ENCODE measurements at places on chromosomes 11 and 22. TPM values are rescaled to one million over a fixed set of nuclear protein-coding genes. Genes with fewer than 3 reads are reported as not detected.

DNA sequence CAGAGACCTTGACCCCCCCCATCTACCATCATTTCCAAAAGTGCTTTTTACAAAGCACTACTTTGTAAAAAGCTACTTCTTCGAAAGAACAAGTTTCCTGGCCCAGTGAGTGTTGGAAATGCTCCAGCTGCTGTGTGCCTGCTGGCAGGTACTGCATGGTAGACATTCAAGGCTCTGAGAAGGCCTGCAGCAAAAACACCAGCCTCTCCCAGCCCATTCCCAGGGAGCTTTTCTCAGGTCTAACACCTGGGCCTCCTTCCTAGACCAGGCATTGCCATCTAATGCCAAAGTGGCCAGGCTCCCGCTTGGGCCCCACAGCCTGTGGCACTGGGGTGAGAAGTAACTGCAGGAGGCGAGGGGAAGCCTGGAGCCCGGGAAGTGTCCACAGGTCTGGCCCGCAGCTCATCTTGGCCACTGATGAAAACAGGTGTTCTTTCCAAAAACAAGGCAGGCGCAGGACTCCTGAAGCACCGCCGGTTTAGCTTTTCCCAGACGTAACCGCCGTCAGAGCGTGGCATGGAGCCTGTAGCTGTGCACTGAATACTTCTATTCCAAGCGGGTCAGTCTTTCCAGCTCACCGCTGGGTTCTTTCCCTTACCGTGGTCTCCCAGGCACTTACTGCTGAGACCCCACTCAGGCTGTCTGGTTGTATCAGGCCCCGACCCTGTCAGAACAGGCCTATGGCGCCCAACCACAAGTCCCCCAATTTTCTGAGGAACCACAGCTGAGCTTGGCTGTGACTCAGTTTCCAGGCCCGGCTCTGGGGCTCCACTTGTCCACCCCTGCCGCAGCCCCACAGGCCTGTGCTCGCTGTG is 1.2 kb upstream of the TCIRG1 start:
- peaks cover 24% of the 10 kb centered on the region for H3K4me1 ChIP-seq
- DNase-seq = no peak
- H3K27ac ChIP-seq = peak overlapping the region; percentile 43
- H3K36me3 ChIP-seq = no peaks in the 10 kb centered on the region

DNA sequence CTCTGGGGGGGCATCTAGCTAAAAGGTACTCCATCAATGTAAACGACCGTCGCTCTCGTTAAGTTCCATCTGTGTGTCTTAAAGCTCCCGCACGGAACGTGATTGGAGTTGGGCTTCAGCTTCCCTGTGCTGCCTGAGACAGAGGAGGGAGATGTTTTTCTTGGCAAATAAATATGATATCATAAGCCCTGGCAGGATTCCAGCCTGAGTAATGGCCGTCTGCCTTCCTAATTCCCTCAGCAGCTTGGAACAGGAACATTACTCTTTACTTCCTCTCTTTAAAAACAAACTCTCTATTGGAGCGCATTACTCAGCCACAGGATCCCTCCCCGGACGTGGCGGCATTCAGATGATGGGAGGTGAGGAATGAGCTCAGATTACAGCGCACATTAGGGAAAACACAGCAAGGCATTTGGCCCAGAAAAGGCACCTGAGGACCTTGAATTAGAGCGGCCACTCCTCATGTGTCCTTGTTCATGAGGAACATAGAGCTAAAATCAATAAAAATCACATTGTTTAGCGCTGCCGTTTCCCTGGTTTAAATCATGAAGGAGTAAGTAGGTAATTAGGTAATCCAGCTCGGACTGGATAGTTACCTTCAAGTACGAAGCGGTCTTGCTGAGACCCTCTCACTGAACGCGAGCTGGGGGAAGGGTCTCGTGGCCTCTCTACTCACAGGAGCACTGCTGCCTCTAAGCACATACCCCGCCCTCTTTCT is 230.4 kb downstream of the ST3GAL4 start:
- no peak overlapping the region for H3K27ac ChIP-seq
- no peaks in the 10 kb centered on the region for H3K36me3 ChIP-seq
- no peaks in the 10 kb centered on the region for H3K4me1 ChIP-seq
- H3K4me3 ChIP-seq = no peak overlapping the region

- H3K4me3 ChIP-seq = peak overlapping the region; percentile 46
- no peaks in the 10 kb centered on the region for H3K36me3 ChIP-seq
- no peaks in the 10 kb centered on the region for H3K27me3 ChIP-seq
- peak overlapping the region; percentile 89 for H3K27ac ChIP-seq
- peaks cover 30% of the 10 kb centered on the region for H3K4me1 ChIP-seq
- DNase-seq = peak; percentile 55
Observed at GRCh38 chr22:46069521-46070214, 80.7 kb upstream of the PPARA start.

Gene TMEM191C
- 4.5 TPM for total RNA-seq

Data from B cell (primary cell).